ENCODE measurements at places on chromosomes 12 and 14. TPM values are rescaled to one million over a fixed set of nuclear protein-coding genes. Genes with fewer than 3 reads are reported as not detected.

Gene RNASE7
- not detected for total RNA-seq

Gene KIAA0586
- 13.2 TPM for total RNA-seq

Gene TAS2R9
- total RNA-seq = not detected

Gene CALM1
- total RNA-seq = 103 TPM

Gene SLC41A2
- total RNA-seq = 12.7 TPM

Gene DENND5B
- total RNA-seq = 9.2 TPM

Gene RBP5
- total RNA-seq = 1.3 TPM

Gene TDG
- total RNA-seq = 21.0 TPM

Gene ZNF605
- 13.5 TPM for total RNA-seq

Gene STYX
- total RNA-seq = 10.8 TPM

Gene GPX2
- total RNA-seq = 196 TPM

Gene LRRK2
- total RNA-seq = 0.48 TPM

DNA sequence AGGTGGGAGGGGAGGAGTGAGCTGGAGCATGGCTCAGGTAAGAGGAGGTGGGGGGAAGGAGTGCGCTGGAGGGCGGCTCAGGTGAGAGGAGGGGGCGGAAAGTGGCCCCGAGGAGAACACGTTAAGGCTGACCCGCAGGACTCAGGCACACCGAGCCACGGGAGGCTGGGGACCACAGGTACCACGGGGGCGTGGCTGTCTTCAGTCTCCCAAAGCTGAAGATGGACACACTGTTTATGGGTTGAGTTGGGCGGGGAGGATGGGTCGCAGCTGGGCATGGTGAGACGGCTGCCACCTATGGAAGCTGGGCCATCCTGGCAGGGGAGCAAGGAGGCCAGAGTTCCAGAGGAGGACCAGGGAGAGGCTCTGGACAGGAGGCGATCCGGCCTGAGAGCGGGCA, 23.5 kb downstream of the UBR7 start:
- H3K27me3 ChIP-seq = no peaks in the 10 kb centered on the region
- no peak overlapping the region for H3K4me3 ChIP-seq
- no peak for DNase-seq
- H3K36me3 ChIP-seq = no peaks in the 10 kb centered on the region
- no peak overlapping the region for H3K27ac ChIP-seq

GRCh38 chr14:89128311-89129026, 288.6 kb downstream of the FOXN3 start:
- H3K27ac ChIP-seq = no peak overlapping the region
- no peak for DNase-seq
- no peaks in the 10 kb centered on the region for H3K4me1 ChIP-seq
- peaks cover under 1% of the 10 kb centered on the region for H3K27me3 ChIP-seq
- no peak overlapping the region for H3K4me3 ChIP-seq

- no peaks in the 10 kb centered on the region for H3K36me3 ChIP-seq
- no peak overlapping the region for H3K27ac ChIP-seq
- H3K4me1 ChIP-seq = no peaks in the 10 kb centered on the region
- H3K27me3 ChIP-seq = peaks cover 30% of the 10 kb centered on the region
These were observed 48.2 kb downstream of the FOXN3 start for GRCh38 chr14:89368490-89369477.

DNA sequence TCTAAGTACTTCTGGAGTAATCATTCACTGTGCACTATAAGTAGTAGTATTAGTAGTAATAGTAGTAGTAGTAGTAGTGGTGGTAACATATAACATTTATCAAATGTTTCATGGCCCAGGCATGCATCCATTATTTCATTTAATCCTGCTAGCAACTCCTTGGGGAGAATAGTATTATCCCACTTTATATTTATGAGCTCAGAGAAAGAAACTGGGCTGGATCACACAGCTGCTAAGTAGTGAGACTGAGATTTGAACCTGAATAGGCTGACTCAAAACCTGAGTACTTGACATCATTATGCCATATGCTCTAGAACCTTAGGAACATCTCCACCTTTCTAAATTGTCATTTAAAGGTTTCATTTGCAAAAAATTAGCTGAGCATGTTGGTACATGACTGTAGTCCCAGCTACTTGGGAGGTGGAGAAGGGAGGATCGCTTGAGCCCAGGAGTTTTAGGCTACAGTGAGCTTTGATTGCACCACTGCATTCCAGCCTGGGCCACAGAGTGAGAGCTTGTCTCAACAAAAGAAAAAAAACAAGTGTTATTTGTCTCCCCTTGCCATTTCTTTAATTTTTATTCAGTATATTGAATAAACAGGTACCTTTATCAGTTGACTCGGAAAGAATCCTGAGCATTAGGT, 11.4 kb upstream of the NID2 start:
- no peaks in the 10 kb centered on the region for H3K27me3 ChIP-seq
- H3K27ac ChIP-seq = peak overlapping the region; percentile 87
- DNase-seq = peak; percentile 54
- H3K36me3 ChIP-seq = no peaks in the 10 kb centered on the region
- H3K4me3 ChIP-seq = no peak overlapping the region

GRCh38 chr12:10624605-10625004, 11.2 kb upstream of the MAGOHB start:
- DNase-seq = no peak
- no peak overlapping the region for H3K27ac ChIP-seq
- H3K36me3 ChIP-seq = 0 out of 2 replicates have a peak, but pooled peaks cover 10% of the 10 kb centered on the region
- no peaks in the 10 kb centered on the region for H3K27me3 ChIP-seq
- H3K4me3 ChIP-seq = no peak overlapping the region

DNA sequence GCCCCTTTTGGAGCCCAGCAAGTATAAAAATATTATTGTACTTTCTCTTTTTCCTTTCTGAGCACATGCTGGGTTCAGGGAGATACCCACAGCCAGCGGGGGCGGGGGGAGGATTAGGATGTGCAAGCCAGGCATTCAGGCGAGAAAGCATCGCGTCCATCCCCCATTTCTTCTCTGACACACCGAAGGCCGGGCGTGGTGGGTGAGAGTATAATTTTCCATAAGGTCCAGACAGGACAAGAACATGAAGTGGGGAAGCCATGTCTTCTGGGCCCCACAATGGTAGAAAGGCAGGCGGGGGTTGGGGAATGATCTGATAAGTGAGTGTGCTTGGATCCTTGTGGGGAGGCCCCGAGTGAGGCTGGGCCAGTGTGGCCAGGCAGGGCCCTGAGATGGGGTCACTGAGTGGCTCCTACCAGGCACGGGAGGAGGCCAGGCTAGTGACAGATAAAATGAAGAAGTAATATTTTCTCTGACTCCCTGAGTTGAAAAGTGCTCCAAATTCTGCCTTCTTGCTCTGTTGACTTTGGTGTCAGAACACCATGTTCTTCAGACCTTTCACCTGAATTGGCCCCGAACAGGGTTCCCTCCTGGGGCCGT, 10.7 kb upstream of the LRTM2 start:
- H3K27ac ChIP-seq = no peak overlapping the region
- no peak for DNase-seq
- H3K27me3 ChIP-seq = peaks cover 63% of the 10 kb centered on the region
- H3K4me1 ChIP-seq = no peaks in the 10 kb centered on the region
- no peak overlapping the region for H3K4me3 ChIP-seq

DNA sequence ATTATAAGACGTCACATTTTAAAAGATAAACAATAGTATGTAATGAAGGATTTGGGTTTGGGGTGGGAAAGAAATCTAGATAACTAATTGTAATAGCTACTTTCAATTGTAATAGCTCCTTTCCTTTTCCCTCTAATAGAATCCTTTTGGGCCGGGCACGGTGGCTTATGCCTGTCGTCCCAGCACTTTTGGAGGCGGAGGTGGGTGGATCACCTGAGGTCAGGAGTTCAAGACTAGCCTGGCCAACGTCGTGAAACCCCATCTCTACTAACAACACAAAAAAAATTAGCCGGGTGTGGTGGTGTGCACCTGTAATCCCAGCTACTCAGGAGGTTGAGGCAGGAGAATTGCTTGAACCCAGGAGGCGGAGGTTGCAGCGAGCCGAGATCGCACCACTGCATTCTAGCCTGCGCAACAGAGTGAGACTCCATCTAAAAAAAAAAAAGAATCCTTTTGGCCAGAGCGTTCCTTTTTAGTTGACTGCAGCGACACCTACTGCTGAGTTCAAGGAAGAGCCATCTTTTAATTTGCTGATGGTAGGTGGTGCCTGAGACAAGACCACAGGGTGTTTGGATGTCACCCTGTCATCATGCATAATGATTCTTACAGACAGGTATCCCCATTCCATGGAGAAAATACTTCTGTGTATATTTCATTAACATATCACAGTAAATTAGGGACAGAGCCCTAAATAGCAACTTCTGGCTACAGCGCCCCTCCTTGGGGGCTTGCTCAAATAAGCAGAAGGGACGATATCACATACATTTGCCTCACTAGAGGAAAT, 79.5 kb downstream of the ARMH4 start:
- H3K4me1 ChIP-seq = no peaks in the 10 kb centered on the region
- peaks cover 12% of the 10 kb centered on the region for H3K27me3 ChIP-seq
- no peak overlapping the region for H3K4me3 ChIP-seq
- no peak for DNase-seq

- H3K4me1 ChIP-seq = no peaks in the 10 kb centered on the region
- no peak overlapping the region for H3K27ac ChIP-seq
- H3K27me3 ChIP-seq = no peaks in the 10 kb centered on the region
- no peak overlapping the region for H3K4me3 ChIP-seq
- no peak for DNase-seq
These were observed 29.9 kb downstream of the LRP6 start for GRCh38 chr12:12236896-12237295.

DNA sequence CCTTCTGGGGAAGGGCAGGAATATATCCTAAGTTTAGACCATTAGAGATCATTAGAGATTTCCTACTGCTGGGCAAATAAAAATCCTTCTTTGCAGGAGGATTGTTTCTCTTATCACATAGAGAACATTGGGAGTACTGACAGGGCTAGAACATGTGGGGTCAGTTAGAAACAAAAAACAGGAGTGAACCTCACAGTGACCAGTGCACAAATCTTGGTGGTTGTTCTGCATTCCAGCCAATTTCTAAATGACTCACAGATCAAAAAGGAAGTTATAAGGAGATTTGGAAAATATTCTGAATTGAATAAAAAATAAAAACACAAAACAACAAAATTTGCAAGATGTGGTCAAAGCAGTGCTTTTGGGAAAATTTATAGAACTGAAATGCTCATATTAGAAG, 118.8 kb downstream of the LLPH start:
- no peak overlapping the region for H3K4me3 ChIP-seq
- H3K27ac ChIP-seq = no peak overlapping the region
- DNase-seq = no peak
- H3K27me3 ChIP-seq = no peaks in the 10 kb centered on the region

DNA sequence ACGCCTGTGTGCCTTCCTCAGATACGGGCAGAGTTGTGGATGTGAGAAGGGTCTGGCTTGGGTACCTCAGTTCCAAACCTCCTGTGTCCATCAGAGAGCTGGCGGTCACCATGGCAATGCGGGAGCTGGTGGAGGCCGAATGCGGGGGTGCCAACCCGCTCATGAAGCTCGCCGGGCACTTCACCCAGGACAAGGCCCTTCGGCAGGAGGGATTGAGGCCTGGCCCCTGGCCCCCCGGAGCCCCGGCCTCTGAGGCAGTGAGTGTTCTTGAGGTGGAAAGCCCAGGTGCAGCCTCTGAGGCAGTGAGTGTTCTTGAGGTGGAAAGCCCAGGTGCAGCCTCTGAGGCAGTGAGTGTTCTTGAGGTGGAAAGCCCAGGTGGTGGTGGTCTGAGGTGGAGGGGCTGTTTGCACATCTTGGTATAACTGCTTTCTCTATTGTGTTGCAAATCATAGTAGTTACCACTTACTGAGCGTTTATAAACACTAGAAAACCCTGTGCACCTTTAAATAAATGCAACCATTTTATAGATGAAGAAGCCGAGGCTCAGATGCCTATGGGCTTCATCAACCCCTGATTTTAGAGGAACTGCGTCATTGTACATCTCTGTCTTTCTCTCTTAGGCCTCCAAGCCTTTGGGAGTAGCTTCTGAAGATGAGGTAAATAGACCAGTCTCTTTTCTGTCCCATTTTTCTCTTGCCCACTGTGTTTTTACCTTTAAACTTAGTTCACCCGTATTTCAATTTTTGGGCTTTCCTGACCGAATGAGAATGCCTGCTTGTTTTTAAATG, 976 bp downstream of the PEX5 start:
- H3K4me1 ChIP-seq = peaks cover 23% of the 10 kb centered on the region
- DNase-seq = no peak
- no peaks in the 10 kb centered on the region for H3K27me3 ChIP-seq
- peaks cover 38% of the 10 kb centered on the region for H3K36me3 ChIP-seq

- H3K27ac ChIP-seq = no peak overlapping the region
- DNase-seq = no peak
- no peaks in the 10 kb centered on the region for H3K36me3 ChIP-seq
- H3K27me3 ChIP-seq = no peaks in the 10 kb centered on the region
These were observed 2.4 kb upstream of the RAB15 start for GRCh38 chr14:64974563-64974962.

DNA sequence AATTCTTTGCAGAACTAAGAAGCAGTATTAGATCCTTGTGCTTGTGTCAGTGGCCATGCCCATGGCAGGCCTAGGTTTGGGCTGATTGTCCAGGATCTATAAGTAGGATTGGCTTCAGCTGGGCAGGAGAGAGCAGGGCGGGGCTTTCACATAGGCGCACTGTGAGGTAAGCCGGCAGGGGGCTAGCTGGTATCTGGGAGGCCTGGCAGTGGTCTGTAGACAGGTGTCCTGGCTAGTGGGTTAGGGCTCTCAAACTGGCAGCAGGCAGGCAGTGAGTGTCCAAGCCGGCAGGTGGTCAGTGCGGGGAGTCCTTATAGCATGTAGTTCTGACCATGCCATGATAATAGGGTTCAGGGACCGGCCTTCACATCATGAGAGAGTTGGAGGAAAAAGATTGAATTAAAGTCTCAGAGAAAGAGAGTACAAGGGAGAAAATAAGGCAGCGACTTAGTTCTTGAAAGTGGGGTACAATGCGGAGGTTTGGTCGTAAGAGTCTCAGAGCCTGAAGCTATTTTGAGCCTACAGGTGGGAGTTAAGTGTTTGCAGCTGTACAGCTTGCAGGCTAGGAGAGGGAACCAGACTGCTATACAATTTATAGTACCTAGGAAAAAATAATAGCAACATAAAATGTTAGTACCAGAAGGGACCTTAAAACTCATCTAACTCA, 137.4 kb downstream of the TPH2 start:
- no peak overlapping the region for H3K4me3 ChIP-seq
- no peaks in the 10 kb centered on the region for H3K36me3 ChIP-seq
- H3K4me1 ChIP-seq = no peaks in the 10 kb centered on the region

DNA sequence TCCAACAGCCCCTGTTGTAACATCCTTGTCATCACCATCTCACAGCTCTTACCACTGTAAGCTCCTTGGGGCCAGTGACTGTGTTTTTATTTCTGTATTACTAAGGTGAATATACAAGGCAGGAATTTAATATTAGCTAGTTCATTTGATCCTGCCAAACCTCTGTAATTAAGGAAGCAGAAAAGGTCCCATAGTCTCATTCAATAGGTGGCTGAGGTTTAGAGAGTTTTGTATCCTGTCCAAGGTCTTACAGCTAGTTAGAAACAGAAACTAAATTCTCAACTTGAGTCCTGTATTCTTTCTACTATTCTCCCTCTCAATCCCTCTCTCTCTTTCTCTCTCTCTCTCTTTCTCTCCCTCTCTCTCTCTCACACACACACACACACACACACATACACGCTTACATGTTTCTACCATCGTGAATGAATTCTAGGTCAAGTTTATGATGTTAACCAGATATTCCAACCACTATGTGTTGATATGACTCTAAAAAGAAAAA, 543 bp upstream of the GLIPR1 start:
- no peak for DNase-seq
- no peaks in the 10 kb centered on the region for H3K36me3 ChIP-seq
- H3K27ac ChIP-seq = no peak overlapping the region
- no peak overlapping the region for H3K4me3 ChIP-seq
